ENCODE measurements at places on chromosomes 13 and 19.

- DNase-seq: no peak
Observed at GRCh38 chr13:101747039-101747438, 294.6 kb downstream of the ITGBL1 start.

DNA sequence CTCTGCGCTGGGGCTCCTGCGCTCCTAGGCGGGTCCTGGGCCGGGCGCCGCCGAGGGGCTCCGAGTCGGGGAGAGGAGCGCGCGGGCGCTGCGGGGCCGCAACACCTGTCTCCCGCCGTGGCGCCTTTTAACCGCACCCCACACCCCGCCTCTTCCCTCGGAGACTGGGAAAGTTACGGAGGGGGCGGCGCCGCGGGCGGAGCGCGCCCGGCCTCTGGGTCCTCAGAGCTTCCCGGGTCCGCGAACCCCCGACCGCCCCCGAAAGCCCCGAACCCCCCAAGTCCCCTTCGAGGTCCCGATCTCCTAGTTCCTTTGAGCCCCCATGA lies at the start of gene GJB2:
TSS of gene GJB2 (minus strand) at position 103 of the 326 bp plus-strand sequence. CDS start 3,357 bp downstream, outside the sequence.
- DNase-seq: no peak

DNA sequence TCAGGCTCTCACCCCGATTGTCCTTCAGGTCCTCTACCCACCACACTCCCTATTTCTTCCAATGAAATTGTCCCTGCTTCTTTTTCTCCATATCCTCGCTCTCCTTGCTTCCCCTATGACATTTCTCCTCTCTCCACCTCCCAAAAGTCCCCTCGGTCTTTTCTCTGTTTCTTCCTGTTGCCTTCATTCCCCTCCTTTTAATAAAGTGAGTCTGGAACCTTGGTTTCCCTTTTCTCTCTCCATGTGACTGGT lies 676 bp upstream of the ZNF574 start:
- DNase-seq: no peak

DNA sequence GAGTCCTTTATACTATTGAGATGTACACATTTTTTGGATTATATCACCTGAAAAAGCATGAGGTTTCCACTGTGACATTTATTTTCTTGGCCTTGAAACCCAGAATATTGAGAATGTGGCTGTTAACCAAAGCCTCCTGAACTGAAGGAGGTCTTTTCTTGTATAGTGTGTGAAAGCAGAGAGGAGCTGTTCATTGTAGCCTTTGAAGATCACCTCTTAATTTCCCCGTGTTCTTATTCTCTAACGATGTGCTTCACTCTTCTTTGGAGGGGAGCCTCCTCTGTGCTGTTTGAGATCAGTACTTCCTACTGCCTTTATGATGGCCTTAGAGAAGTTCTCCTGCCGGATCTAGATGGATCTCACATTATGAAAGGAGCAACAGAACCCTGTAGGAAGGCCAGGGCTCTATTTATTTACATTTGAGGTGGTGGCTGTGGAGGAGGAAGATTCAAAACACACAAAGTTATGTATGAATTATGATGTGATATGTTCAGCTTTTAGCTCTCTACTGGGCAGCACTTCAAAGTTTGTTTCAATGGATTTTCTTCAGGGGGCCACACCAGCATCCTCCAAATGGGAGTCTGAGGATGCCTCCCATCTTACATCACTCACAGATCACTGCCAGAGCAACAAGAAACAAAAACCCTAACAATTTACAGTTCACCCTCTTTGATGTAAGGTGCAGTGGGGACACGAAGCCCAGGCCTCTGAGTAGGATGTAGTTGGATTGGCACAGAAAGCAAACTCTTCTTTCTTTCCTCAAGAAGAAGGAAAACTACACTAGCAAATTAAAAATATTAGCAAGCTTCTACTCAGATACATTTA lies 322.3 kb downstream of the DLEU7 start:
- DNase-seq: no peak

DNA sequence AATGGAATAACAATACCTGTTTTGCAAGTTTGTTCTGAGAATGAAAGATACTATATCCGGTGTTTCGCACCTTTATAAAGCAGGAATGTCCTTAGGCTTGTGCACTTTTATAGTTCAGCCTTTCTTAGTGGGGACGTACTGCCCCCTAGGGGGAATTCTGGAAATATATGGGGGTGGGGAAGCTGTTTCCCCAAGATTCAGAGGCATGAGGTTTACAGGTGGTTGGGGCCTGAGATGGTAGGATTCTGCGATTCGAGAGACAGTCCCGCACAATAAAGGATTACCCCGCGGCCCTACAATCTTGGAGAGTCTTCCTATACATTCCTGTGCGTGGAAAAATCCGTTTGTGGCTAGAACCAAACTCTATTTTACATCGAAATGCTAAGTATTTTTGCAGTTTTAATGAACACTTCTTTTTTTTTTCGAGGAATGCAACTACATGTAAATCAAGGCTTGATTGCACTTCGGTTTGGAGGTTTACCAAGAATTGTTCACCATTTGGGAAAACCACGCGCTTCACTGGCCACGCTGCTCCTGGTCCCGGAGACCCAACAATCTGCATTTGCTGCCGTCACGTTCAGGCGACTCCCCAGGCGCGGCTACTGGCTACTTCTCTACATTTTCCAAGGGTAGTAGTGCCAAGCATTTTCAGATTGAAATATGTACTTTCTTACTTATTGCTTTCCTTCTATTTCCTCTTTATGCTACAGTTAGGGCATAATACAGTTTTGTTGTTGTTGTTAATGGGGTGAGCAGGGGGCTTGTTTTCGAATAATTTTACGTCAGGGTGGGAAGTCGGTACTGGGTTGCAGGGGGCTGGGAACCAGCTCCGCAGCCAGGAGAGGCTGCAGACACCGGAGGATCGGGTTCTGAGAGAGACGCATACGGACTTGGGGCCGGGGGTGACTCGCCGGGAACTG lies 830 bp downstream of the NEK5 start:
- peak; percentile 48 for DNase-seq

- no peak for DNase-seq
Observed at GRCh38 chr13:91546900-91547299, 148.5 kb downstream of the GPC5 start.

DNA sequence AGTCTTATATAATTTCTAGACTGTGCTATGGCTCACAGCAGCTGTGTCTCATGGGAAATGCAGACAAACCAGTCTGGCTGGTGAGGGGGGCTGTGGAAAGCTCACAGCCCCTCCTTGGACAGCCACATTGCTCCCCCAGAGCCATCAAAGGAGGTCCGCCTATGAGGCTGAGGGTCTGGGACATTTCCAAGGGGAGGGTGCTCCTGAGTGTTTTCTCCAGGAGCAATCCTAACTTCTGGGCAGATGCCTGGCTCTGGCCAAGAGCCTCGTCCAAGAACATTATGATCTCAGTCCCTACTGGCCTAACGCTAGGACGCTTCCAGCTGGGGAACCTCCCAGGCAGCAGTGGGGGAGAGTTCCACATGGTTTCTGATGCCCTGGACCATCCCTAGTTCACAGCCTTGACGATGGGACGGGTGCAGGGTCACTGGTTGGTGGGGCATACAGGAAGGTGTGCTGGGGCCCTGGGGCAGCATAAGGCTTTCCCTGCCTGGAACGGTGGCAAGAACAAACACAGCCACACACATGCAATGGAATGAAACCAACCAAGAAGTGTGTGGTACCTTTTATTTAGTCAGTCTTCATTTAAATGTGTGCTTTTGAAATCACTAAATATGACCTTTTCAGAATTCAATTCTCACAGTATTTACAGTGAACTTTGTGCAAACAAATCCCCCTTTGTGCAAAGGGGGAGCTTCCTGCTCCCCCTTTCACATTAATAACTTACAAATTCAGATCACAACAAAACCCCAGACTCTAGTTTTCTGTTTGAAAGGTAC lies 60.6 kb downstream of the CDADC1 start:
- DNase-seq: no peak

- peak; percentile 27 for DNase-seq
Observed at GRCh38 chr19:35977446-35978222, 17.4 kb upstream of the SDHAF1 start.

DNA sequence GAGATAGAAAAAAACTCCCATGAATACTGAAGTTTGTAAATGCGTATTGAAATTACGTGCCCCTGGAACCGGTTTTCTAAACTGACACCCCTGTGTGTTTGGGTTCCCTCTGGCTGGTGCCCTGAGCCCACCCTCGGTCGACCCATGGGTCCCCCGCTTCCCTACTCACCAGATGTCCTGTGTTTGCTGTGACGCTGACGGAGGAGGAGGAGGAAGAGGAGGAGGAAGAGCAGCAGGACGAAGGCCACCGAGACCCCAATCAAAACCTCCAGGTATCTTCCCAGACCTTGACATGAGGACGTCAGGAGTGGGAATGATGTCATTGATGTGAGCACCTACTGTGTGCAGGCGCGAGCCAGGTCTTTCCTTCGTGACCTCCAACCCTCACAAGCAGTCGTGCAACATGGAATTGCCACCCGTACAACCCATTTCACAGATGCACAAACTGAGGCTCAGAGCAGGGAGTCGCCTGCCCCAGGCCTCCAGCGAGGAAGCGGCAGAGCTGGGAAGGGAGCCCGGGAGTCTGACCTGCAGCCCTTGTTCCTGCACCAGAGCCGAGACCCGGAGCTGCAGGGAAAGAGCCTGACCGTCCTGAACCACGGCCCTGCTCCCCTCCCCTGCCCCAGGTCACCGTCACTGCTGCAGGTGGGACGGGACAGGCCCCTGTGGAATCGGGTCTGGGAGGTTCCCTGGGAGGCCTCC lies 3.7 kb downstream of the LILRB3 start:
- DNase-seq: no peak

- DNase-seq: no peak
Observed at GRCh38 chr13:52765611-52766390, 26.2 kb upstream of the CNMD start.
